Hematopoietic multipotent progenitor cell treated with erythropoietin and hydrocortisone succinate and interleukin-3 and kit ligand, for 15 days (in vitro differentiated cells): ENCODE measurements at places on chromosomes 5 and 9.

DNA sequence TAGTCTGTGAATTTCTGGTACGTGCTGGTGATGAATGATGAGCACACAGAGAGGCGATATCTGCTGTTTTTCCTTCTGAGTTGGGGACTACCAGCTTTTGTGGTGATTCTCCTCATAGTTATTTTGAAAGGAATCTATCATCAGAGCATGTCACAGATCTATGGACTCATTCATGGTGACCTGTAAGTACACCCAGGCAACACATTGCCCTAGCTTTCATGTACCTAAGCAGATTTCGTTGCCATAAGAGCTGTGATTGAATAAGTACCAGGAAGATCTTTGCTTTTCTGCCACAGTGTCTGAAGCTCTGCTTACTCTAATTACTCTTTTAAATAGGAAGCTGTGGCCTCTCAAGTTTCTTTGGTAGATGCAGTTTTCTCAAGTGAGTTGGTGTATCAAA is 397.8 kb downstream of the ARRDC3 start:
- DNase-seq, result no peak

DNA sequence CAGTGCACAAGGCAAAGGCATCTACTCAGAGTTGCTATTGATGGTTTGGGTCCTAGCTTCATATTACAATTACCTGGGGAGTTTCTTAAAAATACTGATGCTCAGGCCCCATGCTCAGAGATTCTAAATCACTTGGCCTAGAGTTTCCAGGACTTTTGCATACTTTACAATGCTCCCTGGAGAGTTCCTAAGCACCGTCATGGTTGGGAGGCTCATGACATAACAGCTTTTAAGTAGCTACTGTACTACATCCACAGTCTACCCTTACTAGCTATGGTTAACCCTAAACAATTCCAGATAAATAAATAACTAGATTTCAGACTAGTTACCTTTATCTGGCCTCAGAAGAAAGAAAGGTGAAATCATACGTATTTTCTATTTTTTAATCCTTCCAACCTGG is 414.4 kb downstream of the PDE4D start:
- no peak for DNase-seq

DNA sequence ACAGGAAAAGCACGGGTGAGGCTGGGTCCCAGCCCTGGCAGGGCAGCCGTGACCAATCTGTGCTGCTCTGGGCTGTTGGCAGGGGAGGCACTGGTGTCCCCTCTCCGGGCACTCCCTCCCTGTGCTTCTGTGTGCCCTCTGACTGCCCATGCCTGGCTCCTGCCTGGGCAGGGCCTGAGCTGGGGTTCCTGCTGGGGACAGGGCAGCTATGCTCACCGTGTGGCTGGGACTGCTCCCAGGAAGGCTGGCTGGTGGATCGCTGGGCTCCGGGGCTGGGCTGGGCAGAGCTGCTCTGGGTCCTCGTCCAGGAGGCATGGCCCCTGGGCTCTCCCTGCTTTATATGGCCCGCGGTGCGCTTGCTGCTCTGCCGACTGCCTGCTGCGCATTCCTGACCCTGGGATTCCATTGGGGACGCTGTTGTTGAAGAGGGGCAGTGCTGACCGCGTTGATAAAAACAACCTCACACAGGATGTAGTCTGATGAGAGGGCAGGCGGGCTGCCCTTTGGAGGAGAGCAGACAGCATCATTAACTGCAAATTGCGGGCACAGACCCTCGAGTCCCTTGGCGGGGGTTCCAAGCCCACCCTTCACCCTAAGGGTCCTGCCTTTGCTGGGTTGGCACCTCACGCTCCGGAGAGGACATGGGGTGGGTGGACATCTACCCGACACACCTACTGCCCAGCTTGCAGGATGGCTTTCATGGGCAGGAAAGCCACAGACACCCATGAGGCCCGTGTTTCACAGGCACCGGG is 955 bp downstream of the QRFP start:
- no peak for DNase-seq

- DNase-seq, result no peak
Observed at GRCh38 chr9:98906273-98907040, 37.2 kb upstream of the COL15A1 start.

DNA sequence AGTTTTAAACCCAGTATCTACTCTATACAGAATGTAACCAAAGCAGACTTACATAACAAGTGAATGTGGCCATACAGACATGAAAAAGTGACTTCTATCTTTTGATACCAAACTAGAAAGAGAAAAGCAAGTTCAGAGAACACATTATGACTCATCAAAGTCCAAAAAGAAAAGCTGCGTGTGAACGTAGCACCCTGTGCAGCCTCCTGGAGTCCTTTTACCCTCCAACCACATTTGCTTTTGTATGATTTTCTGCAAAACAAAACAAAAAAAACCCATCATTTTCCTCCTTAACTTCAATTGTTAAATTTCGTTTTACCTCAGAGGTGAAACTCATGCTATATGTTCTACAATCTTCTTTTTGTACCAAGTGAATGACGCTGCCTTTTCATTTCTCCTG is 2.8 kb upstream of the SMARCA2 start:
- no peak for DNase-seq

- DNase-seq, result no peak
Observed at GRCh38 chr9:71748280-71748743, 20.0 kb downstream of the CEMIP2 start.

- no peak for DNase-seq
Observed at GRCh38 chr9:128323212-128323730, 632 bp downstream of the COQ4 start.

- no peak for DNase-seq
Observed at GRCh38 chr5:129384193-129384592, 75.9 kb upstream of the ADAMTS19 start.

- no peak for DNase-seq
Observed at GRCh38 chr5:3214838-3215374, 380.7 kb upstream of the IRX1 start.

DNA sequence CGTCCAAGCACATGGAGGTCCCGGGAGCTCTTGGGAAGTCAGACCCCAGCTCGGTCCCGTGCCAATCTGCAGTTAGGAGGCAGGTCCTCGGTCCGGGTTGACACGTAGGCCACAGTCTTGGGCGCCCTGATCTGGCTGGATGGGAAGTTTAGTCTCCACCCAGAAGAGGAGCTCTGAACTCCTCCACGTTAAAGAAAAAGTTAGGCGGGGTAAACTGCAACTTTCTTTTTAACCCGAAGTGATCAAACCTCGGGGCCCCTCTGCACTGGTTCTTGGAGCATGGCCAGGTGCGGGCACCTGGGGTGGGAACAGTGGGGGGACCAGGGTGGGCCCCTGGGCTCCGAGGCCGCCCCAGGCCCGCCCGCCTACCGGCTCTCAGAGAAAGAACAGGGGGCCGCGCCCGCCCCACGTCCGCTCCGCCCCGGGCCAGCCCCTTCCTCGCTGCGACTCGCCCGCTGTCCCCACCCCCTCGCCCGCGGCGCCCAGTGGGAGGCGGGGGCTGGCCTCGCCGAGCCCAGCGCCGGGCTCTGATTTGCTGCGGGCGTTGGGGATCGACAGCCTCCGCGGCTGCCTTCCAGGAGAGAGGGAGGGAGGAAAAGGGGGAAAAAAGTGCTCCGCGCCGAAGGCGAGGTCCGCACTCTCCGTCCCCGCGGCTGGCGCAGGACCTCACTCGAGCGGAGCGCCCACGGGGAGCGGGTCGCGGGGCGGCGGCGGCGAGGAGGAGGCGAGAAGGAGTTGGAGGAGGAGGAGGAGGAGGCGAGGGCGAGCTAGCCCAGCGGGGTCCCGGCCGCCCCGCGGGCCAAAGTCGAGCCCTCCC is at the start of gene COL5A1:
Gene COL5A1, plus strand, starts transcription at position 631 of the 817 bp plus-strand sequence. CDS start 385 bp downstream, outside the sequence.
- DNase-seq, result no peak

- DNase-seq, result no peak
Observed at GRCh38 chr5:26329562-26330189, 708.7 kb downstream of the CDH9 start.

DNA sequence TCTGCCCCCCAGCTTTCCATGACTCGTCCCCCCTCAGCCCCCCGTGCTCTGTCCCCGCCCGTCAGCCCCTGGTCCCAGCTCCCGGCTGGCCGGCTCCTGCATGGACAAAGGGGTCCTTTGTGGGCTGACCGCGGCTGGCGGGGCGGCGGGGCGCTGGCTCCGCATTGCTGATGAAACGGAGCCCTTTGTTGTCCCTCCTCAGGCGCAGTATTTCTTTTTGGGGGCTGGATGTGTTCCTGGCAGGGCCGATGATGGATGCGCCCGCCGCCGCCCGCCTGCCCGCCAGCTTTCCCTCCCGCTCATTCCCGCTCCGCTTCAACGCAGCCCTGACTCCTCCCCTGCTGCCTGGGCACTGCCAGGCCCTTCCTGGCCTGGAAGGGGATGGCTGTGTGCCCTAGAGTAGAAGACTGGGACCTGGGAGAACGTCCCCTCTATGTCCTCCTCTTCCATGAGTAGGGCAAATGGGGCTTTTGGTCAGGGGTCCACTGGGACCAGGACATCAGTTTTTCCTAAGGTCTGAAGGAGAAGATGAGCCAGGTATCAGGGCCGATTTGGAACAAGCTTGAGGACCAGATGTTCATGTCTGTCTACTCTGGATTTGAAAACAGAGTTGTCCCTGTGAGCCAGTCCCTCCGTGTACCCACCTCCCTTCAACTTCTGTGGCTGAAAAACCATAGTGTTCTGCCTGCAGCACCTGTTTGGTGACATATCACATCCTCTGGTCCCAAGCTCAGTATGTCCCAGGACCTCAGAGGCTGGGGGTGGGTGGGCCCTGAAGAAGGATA is 29.0 kb downstream of the CXXC5 start:
- no peak for DNase-seq

DNA sequence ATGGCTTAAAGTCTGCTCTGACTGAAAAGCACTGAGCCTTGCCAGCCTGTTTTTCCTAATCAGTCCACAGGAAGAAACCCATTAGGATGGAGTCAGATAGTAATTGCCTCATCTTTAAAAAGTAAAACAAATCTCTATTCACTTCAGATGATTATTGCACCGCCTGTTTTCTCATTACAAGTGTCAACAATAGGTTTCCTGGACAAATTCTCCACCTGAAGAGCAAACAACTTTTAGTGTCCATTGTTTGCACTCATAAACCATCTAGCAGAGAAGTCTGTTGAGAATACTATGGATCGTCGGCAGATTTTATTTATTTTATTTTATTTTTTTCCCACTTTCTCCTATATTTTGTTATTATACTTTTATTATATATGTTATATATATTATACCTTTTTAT is 20.3 kb downstream of the C5orf63 start:
- no peak for DNase-seq

DNA sequence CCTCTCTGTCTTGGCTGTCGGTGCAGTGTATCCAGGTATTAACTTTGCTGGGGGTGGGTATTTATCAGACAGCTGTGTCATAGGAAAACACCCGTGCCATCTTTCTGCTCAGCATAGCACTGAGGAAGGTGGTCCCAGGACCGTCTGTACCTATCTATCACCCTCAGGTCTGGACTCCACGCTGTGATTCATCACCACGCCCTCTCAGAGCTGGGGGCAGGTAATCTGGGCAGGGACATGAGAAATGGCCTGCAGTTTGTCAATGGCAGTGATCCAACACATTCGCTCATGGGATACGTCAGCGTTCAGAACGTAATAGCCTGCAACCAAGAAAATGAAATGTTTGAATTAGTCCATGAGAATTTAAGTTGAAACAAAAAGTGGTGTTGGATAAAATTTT is 151.6 kb upstream of the MAP1B start:
- no peak for DNase-seq

- DNase-seq, result no peak
Observed at GRCh38 chr5:148145916-148146315, 22.4 kb upstream of the SPINK14 start.

GRCh38 chr5:134029156-134029555 is 24.4 kb upstream of the VDAC1 start:
- DNase-seq, result no peak

- no peak for DNase-seq
Observed at GRCh38 chr5:77644371-77645157, 6.1 kb upstream of the OTP start.

DNA sequence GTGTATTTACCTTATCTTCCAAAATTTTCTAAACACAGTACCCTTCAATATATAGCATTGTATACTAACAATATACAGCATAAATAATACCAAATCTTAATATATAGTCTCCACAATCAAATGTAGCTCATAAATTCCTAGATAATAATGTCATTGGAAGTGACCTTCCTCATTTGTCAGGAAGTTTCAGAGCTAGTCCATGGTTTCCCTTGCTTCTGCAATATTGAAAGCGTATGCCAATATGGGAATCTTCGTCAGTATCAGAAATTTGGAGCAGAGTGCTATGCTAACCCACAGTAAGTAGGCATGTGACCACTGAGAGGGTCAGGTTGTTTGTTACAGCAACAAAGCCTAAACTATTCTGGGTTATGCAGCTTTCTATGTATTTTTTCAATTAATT is 774.9 kb upstream of the CDH10 start:
- DNase-seq, result no peak

- no peak for DNase-seq
Observed at GRCh38 chr9:128657344-128657704, 677 bp upstream of the DYNC2I2 start.

DNA sequence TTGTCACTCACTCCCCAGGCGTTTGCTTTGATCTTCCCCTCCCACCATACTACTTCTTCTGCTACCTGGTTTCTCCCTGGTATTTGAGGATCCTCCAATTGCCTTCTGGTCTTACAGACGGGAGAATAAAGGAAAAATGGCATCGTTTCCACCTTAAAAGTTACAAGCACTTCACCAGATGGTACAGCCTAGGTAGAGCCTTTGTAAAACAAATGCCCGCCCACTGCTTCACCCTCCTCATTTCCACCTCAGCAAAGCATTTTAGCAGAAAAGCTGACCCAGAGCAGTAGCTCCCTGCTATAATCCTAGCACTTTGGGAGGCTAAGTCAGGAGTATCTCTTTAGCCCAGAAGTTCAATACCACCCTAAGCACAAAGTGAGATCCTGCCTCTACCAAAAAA is 5.1 kb upstream of the ANXA2R start:
- no peak for DNase-seq

DNA sequence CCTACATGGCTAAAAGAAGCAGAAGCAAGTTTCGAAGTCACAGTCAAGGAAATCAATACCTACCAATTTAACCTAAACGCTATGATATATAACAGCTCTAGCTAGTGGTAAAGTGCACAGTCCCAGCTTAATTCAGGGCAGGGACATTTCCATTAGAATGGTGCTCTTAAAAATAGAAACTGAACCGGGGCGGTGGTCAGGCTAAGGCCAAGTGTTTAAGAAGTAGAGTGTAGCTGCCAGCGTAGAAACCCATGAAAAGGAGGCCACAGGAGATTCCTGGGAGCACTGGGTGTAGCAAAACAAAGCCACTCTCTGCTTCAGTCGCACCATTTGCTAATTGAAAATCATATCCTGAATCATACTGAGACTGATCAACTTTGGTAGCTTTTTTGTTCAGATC is 28.8 kb downstream of the PPIC start:
- DNase-seq, result no peak
